CD8-positive, alpha-beta memory T cell (primary cell): ENCODE measurements at places on chromosomes 4 and X. TPM values are rescaled to one million over a fixed set of nuclear protein-coding genes. Genes with fewer than 3 reads are reported as not detected.

ARMCX4 gene
- total RNA-seq = 3.9 TPM

MAGEA1 gene
- total RNA-seq = not detected

NDNF gene
- total RNA-seq = 0.18 TPM

GAGE1 gene
- total RNA-seq = not detected

MAGED4 gene
- 0.59 TPM for total RNA-seq

HELQ gene
- 14.0 TPM for total RNA-seq

WDR44 gene
- total RNA-seq = 12.1 TPM

DNA sequence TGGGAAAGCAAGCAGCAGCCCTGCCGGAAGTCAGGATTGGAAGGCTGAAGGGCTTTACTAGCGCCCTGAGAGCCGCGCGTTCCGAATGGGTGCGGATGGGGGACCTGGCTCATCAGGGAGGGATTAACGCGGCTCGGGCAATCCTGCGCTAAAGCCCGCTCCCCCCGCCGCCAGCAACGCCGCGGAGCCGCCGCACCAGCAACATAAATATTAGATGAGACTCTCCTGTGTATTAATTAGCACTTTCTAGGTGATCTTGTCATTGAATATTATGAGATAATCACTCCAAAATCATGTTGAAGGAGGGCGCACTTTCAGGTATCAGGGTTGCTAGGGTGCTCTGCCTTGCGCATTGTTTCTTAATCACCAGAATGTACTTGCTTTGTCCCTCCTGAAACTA is 357.2 kb upstream of the FAM241A start:
- H3K27ac ChIP-seq = no peak overlapping the region
- no peaks in the 10 kb centered on the region for H3K4me1 ChIP-seq
- H3K27me3 ChIP-seq = no peaks in the 10 kb centered on the region
- no peaks in the 10 kb centered on the region for H3K36me3 ChIP-seq
- no peak overlapping the region for H3K4me3 ChIP-seq

DNA sequence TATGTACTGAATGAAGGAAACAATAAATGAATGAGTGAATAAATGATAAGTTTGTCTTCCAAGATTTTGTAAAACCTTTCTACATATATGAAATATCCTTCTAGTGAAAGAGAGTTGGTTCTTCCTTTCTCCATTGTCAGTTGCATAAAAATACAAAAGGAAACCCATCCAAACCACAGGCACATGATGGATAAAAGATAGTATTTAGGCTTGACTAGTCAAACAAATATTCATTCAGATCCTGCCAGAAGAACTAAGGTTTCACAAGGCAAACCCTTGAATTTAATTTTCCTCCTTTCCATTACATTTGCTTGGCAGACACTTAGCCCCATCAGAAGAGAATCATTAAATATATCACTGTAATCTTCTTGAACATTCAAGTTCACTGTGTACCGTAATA is 208.4 kb downstream of the COL25A1 start:
- H3K4me3 ChIP-seq = no peak overlapping the region
- H3K27ac ChIP-seq = no peak overlapping the region
- no peaks in the 10 kb centered on the region for H3K4me1 ChIP-seq
- no peak for DNase-seq
- no peaks in the 10 kb centered on the region for H3K36me3 ChIP-seq

DNA sequence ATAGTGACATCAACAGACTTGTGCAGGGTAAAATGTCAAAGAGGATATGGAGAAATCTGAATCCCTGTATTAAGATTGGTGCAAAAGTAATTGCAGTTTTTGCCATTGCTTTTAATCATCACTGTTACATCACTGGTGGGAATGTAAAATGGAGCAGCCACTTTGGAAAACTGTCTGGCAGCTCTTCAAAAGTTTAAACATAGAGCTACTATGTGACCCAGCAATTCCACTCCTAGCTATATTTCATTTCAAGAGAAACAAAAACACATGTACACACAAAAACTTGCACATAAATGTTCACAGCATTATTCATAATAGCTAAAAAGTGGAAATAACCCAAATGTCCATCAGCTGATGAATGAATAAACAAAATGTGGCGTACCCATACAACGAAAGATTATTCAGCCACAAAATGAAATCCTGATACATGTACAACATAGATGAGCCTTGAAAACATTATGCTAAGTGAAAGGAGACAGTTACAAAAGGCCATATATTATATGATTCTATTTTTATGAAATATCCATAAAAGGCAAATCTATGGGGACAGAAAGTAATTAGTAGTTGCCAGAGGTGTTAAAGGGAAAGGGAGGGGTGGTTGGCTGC is 106.4 kb downstream of the AMELX start:
- H3K4me1 ChIP-seq = no peaks in the 10 kb centered on the region
- no peak for DNase-seq
- no peak overlapping the region for H3K27ac ChIP-seq
- no peaks in the 10 kb centered on the region for H3K27me3 ChIP-seq
- no peaks in the 10 kb centered on the region for H3K36me3 ChIP-seq

GRCh38 chr4:76804096-76804495 is 93.8 kb downstream of the SOWAHB start:
- H3K4me1 ChIP-seq = no peaks in the 10 kb centered on the region
- H3K27me3 ChIP-seq = no peaks in the 10 kb centered on the region
- no peak overlapping the region for H3K27ac ChIP-seq
- H3K36me3 ChIP-seq = no peaks in the 10 kb centered on the region

DNA sequence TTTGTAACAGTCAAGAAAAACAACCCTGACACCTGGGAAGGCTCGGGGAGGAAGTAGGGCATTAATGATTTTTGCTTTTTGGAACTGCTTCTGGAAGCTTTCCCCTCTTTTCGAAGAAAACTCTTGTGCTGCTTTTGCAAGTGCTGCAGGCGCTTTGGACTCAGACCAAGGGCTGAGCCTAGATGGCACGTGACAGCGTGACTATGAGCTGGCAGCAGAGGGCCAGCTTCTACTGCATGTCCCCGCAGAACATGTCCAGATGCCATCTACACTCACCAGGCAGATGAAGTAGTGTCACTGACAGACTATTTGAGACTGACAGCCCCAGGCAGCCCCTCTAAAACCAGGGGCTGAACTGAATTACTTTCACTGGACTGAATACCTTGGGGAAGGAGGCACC is 6.2 kb downstream of the NR0B1 start:
- H3K27me3 ChIP-seq = no peaks in the 10 kb centered on the region
- DNase-seq = no peak
- H3K4me1 ChIP-seq = no peaks in the 10 kb centered on the region
- H3K27ac ChIP-seq = no peak overlapping the region
- no peak overlapping the region for H3K4me3 ChIP-seq

GRCh38 chr4:144754562-144755410 is 108.8 kb downstream of the HHIP start:
- H3K27me3 ChIP-seq = no peaks in the 10 kb centered on the region
- no peak for DNase-seq
- H3K36me3 ChIP-seq = no peaks in the 10 kb centered on the region
- H3K27ac ChIP-seq = no peak overlapping the region
- H3K4me3 ChIP-seq = no peak overlapping the region

- DNase-seq = no peak
- H3K4me3 ChIP-seq = no peak overlapping the region
- no peak overlapping the region for H3K27ac ChIP-seq
- no peaks in the 10 kb centered on the region for H3K27me3 ChIP-seq
- H3K36me3 ChIP-seq = no peaks in the 10 kb centered on the region
Observed at GRCh38 chr4:40782876-40783275, 33.1 kb downstream of the NSUN7 start.

- H3K36me3 ChIP-seq = no peaks in the 10 kb centered on the region
- H3K4me1 ChIP-seq = peaks cover 13% of the 10 kb centered on the region
- H3K27ac ChIP-seq = no peak overlapping the region
- no peaks in the 10 kb centered on the region for H3K27me3 ChIP-seq
- peak; percentile 53 for DNase-seq
- H3K4me3 ChIP-seq = no peak overlapping the region
Observed at GRCh38 chr4:122762520-122762919, 30.0 kb downstream of the BBS12 start.

- no peak overlapping the region for H3K4me3 ChIP-seq
- no peaks in the 10 kb centered on the region for H3K36me3 ChIP-seq
- H3K27me3 ChIP-seq = no peaks in the 10 kb centered on the region
Observed at GRCh38 chr4:47084111-47084510, 52.7 kb downstream of the GABRB1 start.

GRCh38 chr4:88063634-88064296 is 56.3 kb downstream of the PKD2 start:
- H3K36me3 ChIP-seq = peaks cover 10% of the 10 kb centered on the region
- H3K4me3 ChIP-seq = no peak overlapping the region
- no peak for DNase-seq
- H3K4me1 ChIP-seq = no peaks in the 10 kb centered on the region

- no peaks in the 10 kb centered on the region for H3K4me1 ChIP-seq
- no peaks in the 10 kb centered on the region for H3K36me3 ChIP-seq
- no peaks in the 10 kb centered on the region for H3K27me3 ChIP-seq
- no peak for DNase-seq
Observed at GRCh38 chrX:7586126-7586525, 256.8 kb upstream of the VCX start.

- no peak overlapping the region for H3K27ac ChIP-seq
- H3K4me1 ChIP-seq = no peaks in the 10 kb centered on the region
- H3K27me3 ChIP-seq = no peaks in the 10 kb centered on the region
- H3K4me3 ChIP-seq = no peak overlapping the region
- peaks cover 19% of the 10 kb centered on the region for H3K36me3 ChIP-seq
Observed at GRCh38 chr4:16194214-16194613, 32.1 kb downstream of the TAPT1 start.

DNA sequence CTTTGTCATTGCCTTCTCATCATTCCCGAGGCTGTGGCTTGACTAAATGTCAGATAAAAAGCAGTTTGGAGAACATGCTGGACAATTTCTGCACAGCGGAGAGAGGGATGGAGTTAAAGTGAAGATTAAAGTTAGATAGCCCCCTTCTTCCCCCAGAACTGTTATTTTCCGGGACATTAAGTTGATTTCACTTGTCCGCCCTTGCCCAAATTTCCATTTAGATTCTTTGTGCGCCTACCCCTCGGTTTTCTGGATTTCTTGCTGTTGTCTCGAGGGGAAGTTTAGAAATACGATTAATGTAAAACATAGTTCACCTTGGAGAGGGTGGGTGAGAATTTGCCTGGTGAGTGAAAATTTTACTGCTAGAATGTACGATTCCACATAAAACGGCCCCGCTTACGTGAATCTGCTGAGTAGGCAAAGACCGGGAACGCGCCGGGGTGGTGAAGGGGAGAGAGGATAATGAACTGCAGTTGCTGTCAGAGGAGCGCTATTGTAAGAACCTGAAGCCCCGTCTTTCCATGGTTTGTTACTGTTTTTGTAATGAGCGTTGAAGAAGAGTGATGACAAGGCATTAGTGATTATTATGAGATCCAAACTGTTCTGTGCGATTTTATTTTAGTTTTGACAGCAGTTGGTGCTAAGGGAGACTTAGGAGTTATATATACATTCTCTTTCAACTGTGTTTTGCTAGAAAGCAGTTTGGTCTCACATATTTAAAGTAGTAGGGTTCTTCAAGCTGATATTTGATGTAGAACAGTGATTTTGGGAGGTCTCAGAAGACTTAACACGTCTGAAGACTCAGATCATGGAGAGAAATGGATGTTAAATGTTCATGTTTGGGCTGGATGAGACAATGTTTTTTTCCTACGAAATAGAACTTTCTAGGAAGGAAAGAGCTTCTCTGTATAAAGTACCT is 73.0 kb downstream of the AFF1 start:
- no peaks in the 10 kb centered on the region for H3K27me3 ChIP-seq
- peak; percentile 13 for DNase-seq
- no peaks in the 10 kb centered on the region for H3K36me3 ChIP-seq
- peak overlapping the region; percentile 94 for H3K4me3 ChIP-seq

DNA sequence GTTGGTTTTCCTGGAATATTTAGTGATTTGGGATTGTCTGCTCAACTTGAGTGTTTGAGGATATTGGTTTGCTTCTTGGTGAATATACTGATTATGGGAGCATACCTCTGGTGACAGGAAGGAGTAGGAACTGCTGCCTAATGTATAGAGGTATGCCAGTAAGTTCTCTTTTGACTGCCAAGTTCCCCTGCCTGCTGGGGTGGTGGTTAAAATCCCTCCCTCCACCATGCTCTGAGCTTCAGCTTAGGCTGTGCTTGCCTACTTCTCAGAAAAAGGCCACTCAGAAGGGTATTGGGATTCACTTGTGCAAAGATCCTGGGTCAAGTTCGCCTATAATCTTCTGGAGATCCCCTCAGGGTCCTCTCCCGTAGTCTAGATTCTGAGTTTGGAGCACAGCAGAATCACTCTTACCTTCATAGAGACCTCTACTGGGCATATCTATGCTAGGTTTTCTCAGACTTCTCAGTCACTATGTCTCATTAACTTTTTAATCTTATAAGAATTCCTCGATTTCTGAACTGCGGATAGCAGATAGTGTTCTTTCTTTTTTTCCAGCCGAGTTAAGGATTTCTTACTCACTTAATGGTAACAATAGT is 44.7 kb upstream of the DCK start:
- H3K27me3 ChIP-seq = no peaks in the 10 kb centered on the region
- H3K4me3 ChIP-seq = no peak overlapping the region
- H3K4me1 ChIP-seq = no peaks in the 10 kb centered on the region
- no peaks in the 10 kb centered on the region for H3K36me3 ChIP-seq
- DNase-seq = no peak

DNA sequence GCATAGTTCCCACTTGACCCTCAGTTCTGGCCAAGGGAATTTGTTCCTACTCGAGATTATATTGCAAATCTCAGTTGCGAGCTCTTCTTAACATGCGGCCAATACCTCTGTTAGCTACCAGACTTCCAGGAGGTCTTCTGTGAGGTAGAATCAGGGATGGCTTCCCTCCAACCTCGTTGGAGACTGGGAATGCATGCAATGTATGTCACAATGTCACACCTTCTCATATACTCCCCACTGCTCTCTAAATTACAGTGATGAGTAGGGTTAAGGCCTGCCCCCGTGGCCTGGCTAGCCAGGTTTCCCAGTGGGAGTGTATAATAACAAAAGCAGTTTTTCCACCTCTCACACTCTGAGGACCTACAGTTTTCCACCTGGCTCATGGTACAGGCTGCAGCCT is 1962.5 kb downstream of the ARAP2 start:
- no peaks in the 10 kb centered on the region for H3K4me1 ChIP-seq
- no peaks in the 10 kb centered on the region for H3K27me3 ChIP-seq
- no peak for DNase-seq
- no peaks in the 10 kb centered on the region for H3K36me3 ChIP-seq
- H3K4me3 ChIP-seq = no peak overlapping the region
- no peak overlapping the region for H3K27ac ChIP-seq

DNA sequence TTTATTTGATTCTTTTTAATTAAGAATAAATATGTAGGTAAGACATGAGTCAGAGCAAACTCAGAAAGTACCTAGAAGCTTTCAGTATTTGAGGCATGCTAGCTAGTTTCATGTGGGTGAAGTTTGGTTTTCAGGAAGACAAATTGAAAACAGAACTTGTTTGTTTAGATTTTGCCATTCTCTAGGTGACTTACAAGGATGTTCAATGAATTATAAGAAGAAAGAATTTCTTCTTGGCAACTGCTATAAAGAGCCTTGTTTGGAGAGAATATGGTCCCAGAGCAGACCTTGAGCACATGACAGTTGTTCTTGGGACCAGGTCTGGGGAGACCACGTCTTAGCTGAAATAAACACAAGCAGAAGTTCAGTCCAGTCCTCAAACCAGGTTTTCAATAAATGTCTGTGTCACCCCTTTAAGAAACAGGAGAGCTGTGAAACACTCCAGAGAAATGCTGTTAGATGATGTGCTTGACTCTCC is 38.0 kb upstream of the IL21 start:
- H3K4me3 ChIP-seq = no peak overlapping the region
- peaks cover 3% of the 10 kb centered on the region for H3K4me1 ChIP-seq
- no peak for DNase-seq
- no peaks in the 10 kb centered on the region for H3K27me3 ChIP-seq
- H3K36me3 ChIP-seq = no peaks in the 10 kb centered on the region

- no peaks in the 10 kb centered on the region for H3K36me3 ChIP-seq
- H3K27me3 ChIP-seq = no peaks in the 10 kb centered on the region
- H3K27ac ChIP-seq = no peak overlapping the region
- DNase-seq = no peak
Observed at GRCh38 chrX:50635817-50636365, 165.3 kb upstream of the DGKK start.
